Tongue (tissue), 3 donors: ENCODE measurements at places on chromosomes 2 and 18.

- no peak for DNase-seq
These were observed 54.4 kb downstream of the CWC22 start for GRCh38 chr2:179952658-179953057.

DNA sequence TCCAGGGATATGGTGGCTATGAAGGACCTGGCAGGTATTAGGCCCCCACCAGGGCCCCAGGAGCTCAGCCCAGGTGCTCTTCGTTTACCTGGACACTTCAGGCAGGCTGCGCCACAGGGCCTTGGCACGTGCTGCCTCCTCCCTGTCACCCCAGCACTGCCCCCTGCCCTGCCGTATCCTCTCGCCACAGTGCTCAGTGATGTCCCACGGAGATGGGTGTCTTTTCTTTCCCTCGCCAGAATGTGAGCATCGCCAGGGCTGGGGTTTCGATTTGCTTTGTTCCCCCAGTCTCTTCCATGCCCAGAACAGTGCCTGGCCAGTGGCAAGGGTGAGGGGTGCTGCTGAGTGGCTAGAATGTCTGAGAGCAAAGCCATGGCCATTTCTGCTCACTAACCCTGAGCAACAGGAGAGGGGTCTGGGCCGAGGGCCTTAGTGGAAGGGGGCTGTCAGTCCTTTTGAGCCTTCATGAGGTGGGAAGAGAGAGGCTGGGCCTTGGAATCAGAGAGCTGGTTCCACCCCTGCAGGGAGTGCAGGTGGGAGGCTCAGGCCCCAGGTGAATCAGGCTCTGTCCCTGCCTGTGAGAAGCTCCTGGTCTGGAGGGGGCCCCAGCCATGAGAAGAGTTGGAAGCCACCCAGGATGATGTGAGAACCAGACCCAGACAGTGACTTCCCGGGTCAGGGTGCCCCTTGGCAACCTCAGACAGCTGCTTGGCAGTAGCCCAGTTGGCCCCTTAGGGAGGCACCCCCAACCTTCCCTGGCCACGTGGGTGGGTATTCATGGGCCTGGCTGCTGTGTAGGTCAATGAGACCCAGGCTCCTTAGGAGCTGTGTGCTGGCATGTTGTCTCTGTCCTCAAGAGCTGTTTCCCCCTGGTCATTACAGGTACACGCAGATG is 129.9 kb upstream of the HS6ST1 start:
- DNase-seq: no peak

GRCh38 chr18:68467957-68468356 is 247.0 kb downstream of the TMX3 start:
- no peak for DNase-seq

- DNase-seq: no peak
These were observed 779 bp downstream of the DGKD start for GRCh38 chr2:233354971-233355574.

GRCh38 chr2:209305026-209305425 is 118.8 kb upstream of the MAP2 start:
- no peak for DNase-seq

DNA sequence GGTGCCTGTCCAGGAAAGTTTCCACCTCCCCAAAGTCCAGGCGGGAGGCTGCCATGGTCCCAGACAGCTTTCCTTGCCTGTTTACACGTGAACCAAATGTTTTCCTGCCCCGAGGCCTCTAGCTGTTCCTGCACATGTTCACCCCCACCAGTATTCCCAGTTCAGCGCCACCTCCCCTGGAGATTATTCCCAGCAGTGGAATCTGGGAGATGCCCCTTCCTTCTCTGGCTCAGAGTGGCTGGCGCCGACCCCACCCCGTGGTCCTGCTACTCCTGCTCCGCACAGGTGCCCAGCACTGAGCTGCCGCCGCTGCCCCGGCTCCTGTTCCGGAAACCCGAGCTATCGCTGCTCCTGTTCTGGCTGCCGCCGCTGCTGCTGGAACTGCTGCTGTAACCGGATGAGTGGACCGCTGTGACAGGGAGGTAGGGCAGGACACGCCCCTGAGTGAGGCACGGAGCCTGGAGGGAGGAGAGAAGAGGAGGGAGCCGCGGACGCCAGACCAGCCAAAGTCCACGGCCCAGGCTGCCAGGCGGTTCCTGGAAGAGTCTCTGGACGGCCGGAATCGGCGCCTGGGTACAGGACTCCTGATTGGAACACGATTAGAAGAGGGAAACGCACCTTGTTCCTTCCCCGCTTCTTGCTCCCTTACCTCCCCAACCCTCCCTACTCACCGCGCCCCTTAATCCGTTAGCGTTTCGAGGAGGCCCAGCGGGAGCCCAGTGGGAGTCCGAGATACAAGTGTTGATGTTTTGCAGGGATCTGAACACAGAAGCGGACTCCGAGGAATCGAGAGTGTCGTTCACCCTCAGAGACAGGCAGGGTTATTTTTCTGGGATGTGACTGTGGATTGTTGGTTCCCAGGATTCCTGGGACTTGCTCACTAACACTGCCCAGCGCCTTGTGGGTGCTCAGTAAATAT is at the start of gene PDE11A:
PDE11A (minus strand) TSS at position 395 of the 919 bp plus-strand sequence; CDS start at position 55, 340 bp downstream.
- peak; percentile 78 for DNase-seq

DNA sequence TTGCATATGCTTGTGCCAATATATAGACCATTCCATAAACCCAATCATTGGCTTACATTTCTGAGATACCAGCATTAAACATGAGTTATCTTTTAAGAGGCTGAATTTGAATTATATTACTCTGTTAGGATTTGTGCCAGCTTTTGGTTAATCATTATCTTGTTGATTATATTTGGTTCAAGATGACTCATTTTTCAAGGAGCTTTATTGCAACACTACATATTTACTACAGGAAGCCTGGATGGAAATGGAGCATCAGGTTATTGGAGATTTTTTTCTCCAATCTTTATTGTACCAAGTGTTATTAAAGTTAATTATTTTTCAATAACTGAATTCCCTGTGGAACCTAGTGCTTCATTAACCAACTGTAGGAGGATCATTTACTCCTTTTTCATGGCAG is 26.4 kb downstream of the EML4 start:
- no peak for DNase-seq

GRCh38 chr2:18536100-18536499 is 24.4 kb downstream of the RDH14 start:
- no peak for DNase-seq

DNA sequence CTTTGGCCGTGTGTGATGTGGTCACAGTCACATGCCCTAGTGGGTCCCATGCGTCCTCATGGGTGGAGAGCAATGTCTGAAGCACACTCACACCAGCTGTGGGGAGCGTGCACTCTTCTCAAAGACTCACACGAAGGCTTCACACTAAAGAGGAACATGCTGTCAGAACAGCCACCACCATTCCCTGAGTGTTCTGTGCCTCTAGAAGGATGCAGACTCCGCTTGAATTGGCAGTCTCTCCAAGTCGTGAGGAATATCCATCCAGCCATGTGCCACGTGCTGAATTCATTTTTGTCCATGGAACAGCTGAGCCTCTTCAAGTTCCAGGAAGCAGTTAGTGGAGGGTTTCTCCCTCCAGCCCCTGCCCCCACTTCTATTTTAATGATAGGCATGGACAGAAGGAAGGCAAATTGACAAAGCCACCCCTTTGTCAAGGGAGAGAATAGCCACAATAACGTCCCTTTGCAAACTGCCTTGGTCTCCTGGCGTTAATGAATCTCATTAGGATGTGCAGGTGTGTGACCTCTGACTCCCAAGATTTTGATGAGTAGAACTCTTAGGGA is 464.3 kb upstream of the ID2 start:
- peak; percentile 83 for DNase-seq

GRCh38 chr2:206556357-206556949 is 85.8 kb upstream of the FAM237A start:
- peak; percentile 41 for DNase-seq

GRCh38 chr2:205660521-205661124 is 21.7 kb upstream of the NRP2 start:
- peak; percentile 73 for DNase-seq

GRCh38 chr2:108367561-108368175 is 10.1 kb upstream of the SULT1C4 start:
- DNase-seq: peak; percentile 25

- DNase-seq: no peak
These were observed 113.5 kb upstream of the CHRNA1 start for GRCh38 chr2:174877751-174878150.

DNA sequence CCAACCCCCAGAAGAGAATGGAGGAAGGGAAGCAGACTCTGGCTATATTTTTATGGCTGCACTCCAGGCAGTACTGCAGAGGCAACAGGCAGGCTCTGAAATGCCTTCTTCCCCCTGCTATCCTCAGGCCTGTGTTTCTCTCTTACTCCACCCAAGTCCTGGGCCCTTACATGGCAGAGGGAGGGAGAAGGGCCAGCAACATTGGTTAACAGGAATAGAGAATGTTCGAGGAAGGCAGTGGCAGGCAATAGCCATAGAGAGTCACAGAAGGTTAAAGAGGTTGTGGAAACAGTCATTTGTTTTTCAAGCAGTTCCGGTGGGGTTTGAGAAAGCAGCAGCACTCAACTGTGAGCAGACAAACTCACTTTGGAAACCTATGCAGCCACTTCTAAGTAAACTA is 15.1 kb upstream of the DARS1 start:
- DNase-seq: no peak

- no peak for DNase-seq
These were observed 102.6 kb upstream of the ITGA4 start for GRCh38 chr2:181354626-181355025.

DNA sequence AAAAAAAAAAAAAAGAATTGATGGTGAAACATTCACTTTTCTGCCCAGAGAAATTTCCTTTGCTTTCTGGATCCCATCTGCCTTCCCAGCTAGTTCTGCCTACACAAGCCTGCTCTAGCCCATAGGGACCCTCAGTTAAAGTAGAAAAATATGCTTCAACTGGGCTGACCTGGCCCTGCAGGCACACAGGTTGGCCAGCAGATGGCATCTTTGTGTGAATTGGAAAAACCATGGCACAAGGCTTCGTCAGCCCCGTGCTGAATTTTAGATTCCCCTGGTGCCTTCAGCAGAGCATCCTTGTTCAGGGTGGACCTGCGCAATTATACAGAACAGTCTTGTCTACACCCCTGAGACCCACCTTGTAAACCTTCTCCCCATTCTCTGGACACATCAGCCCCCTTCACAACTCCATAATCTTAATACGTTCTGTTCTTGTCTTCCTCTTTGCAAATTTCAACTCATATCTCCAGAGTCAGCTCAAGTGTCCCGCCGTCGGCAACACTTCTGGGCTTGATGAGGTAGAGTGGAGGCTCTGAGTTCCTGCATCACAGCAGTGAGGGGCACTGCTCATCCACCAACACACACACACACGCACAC is 114.5 kb downstream of the INSIG2 start:
- peak; percentile 54 for DNase-seq

GRCh38 chr2:74429487-74430451 is 8.2 kb downstream of the WDR54 start:
- no peak for DNase-seq

- no peak for DNase-seq
These were observed 91.5 kb upstream of the MYT1L start for GRCh38 chr2:2422621-2423020.

DNA sequence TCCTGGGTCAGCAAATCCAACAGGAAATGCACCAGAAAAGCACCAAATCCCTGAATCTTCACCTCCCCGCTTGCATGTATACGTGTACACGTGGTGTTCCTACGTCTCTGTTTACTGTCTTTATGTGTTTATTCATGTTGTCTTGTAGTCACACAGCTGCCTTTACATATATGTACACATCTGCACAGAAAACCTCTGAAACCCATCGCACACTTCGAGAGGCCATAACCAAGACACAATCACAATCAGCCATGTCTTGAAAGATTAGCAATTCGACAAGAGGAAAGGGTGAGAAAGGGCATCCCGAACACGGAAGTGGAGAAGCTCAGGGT is 98.1 kb downstream of the PLB1 start:
- DNase-seq: no peak

DNA sequence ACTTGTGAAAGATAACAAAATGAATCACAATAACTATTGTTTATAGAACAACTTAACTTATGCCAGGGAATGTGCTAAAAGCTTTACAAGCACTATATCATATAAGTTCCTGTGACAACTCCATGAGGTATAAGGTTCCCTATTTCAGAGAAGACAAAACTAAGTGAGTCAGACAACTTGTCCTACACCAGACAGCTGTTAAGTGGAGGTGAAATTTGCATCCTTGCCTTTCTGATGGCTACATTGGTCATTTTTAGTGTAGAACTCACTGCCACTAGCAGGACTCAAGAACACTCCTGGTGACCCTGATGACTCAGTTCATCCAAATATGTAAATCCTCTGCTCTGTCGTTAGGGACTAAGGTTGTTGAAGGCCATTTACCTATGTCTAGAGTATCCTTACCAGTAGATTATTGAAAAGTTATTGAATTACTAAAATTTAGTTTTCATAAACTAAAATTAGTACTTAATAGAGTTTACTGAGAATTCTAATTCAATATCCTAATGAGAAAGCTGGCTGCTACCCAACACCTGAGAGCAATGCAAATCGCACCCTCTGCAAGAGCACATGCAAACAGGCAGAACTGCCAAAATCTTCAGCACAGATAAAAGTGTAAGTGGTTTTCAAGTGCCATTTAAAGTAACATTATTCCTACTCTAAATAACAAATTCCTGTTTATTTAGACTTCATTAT is 636.2 kb downstream of the NRXN1 start:
- DNase-seq: no peak

DNA sequence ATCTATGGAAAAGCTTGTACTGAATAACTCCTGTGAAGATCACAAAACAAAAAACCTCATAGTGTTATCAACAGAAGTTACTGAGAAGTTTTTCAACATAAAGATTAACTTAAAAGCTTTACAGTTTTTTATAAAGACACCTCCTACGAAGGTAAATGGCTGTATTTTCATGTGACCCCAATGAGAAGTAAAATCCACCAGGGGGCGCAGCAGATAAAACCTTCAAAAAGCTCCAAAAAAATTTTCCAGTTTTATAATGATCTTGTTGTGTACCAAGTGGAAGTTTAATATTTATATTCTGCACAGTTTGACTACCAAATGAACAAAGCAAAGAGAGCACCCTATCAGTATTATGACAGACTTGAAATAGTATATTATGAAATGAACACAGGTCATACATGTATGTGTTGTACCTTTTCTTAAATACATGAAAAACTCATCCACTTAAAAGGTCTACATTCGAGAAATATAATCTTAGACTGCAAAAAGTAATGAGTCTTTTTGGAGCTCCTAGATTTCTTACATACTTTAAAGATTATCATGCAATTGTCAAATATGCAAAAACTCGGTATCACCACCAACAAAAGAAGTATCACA is 38.5 kb downstream of the PNO1 start:
- DNase-seq: peak; percentile 81

DNA sequence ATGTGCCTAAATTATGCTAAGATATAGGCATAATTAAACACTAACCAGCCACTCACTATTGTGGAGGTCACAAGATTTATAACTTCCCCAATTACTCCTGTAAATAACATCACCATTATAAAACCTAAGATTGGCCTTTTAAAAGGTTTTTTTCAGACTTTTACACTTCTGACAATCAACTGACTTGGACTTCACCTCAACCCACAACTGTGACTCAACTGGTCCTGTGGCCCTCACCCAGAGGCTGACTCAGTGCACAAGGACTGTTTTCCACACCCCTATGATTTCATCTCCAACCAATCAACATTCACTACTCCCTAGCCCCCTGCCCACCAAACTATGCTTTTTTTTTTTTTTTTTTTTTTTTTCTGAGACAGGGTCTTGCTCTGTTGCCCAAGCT is 11.6 kb downstream of the TTR start:
- no peak for DNase-seq
